ENCODE measurements at places on chromosomes 1 and 21.

DNA sequence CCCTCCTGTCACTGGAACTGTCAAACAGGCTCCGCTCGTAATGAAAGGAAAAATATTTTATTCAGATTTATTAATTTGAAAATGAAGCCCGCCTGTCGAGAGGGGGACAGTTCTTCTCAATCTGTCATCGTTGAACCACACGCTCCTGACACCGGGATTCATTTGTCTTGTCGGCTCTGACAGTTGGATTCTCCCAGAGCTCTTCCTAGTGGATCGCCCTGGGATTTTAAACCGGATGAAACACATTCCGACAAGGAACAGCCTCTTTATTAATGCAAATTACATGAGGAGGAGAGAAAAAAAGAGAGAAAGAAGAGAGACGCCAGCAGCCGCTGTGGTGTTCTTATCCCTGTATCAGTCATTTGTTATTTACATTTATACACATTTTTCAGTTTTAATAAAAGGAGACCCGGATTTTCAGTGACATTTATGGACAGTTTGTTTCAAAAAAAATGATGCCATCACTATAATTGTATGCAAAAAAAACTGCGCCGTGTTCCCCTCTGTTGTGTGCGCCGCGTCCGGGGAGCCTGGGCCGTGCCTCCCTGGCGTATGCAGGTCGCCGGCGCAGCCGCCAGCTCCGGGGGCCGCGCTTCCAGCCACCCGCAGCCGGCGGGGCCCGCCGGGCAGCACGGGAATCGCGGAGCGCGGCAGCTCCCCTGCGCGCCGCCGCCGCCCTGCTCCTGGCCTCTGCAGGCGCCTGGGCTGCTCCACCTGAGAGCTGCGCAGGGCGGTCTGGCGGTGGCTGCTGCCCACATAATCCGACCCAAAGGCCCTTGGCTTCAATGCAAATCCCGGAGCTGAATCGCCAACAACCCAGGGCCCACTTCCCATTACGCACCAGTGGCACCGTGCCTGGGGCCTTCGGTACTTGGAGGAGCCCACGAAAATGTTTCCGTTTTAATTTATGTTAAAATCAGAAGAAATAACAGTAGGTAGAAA is 237.9 kb upstream of the PBX1 start:
- DNase-seq, result no peak

DNA sequence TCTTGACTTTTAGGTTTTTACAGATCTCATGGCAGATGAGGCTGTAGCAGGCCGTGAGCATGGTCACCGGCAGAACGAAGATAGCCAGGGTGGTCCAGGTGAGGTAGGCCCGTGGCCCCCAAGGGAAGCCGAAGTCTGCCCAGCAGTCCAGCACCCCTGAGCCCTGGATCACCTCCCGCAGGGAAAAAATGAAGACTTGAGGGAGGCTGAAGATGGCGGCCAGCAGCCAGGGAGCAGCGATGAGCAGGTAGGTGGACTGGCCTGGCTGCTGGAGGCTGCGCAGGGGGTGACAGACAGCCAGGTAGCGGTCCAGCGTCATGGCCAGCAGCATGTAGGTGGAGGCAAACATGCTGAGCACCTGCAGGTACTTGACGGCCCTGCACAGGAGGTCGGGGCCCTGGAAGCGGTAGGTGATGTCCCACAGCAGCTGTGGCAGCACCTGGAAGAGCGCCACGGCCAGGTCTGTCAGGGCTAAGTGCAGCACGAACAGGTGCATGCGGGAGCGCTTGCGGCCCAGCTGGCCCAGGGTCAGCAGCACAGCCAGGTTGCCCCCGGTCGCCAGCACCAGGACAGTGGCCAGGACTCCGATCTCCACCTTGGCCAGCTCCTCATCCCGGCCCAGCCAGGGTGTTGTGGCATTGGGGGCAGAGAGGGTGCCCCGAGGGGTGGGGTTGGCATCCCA is 856 bp downstream of the AVPR1B start:
- DNase-seq, result no peak

DNA sequence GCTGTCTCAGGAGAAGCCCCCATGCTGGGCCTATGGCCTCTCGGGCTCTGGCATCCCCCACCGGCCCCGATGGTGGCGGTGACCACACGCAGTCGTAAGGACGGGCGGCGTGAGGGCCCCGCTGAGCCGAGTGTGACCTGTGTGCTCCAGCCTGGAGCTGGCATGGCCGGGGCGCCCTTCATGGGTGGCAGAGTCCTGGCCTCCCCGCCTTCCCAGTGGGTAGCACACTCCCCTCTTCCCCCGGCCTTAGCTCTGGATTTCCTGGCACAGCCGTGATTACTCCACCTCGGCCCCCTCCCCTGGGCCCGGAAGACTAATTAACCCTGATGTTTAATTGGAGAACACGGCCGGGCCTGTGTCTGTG is 44.6 kb downstream of the SLX9 start:
- DNase-seq, result no peak

DNA sequence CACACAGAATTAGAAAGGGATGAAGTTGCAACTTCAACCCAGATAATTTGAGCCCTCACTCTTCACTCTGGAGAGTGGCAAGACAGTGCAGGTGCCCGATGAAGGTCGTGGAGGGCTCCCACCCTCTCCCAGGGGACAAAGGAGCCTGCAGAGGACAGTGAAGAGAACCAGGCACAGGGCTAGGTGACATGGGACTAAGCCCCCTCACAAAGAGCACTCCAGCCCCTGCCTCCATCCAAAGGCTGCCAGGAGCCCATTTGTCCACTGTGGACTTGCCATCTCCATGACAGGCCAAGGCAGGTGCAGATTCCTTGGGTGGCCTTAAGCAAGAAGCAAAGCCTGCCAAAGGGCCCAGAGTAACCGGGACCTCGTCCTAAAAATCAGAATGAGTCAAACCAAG is 15.1 kb downstream of the ERRFI1 start:
- DNase-seq, result no peak

GRCh38 chr1:12338823-12339222 is 109.0 kb downstream of the VPS13D start:
- DNase-seq, result no peak

DNA sequence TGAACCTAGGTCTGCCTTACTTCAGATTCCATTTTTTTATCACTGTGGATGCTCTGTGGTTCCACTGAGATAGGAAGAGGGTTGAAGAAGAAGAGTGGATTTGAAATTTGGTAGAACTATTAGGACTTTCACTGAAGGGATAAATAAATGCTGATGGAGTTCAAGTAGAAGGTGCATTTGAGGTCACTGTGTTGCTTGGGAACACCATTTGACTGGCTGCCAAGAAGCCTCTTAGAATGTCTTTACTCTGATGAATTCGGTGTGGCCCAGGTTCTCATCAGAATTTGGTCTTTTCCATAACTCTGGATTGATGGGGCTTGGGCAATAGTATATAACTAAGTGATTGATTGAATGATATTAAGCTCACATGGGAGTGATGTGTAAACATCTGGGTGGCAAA is 11.9 kb downstream of the XPR1 start:
- DNase-seq, result no peak

DNA sequence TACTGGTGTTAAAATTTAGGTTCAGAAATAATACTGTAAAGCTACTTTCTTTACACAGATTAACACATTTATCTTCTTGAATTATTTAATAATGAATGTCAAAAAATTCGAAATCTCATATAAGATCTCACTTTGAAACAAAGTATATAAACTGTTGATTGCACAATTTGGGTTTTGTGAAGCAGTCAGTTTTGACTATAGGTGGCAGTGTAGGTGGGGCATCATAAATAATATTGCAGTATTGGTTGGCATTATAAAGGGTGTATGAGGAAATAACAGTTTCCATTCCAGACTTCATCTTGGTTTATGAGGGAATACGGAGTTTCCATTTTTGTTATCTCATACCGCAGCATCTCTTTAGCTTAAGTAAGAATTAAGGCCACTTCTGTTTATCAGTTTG is 49.9 kb downstream of the SUCO start:
- no peak for DNase-seq

DNA sequence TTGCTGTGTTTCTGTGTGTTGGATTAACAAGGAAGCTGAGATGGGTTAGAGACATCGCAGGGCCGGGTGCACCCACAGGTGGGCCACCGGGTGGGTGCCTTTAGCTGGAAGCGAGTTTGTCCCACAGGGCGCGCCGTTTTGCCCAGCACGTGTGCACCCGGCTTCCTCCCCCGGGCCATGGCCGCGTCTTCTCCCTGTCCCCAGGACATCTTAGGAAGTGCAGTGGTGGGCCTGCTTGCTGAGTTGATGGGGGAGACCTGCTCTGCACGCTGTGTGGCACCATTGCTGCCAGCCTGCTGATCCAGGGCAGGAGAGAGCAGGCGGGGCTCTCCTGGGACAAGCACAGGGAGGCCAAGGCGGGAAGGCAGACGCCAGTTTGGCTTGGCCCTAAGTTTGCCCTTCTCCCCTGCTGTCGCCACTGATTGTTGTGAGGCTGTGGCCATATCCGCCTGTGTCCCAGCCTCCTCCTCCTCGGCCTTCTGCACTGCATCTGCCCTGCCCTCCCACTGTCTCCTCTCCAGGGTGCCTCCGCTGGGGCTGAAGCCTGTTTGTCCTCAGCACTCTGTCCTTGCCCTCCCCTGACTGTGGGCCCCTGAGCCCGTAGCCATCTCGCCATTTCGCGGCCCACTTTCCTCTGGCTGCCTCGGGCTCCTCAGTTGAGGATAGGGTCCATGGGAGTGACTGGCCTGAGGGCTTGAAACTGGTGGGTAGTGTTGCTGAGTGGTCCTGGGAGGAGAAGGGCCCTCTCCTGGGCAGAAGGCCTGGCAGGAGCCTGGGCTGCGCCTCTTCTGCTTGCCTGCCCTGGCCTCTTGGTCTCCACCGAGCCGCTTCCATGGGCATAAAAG is 47.6 kb downstream of the PKNOX1 start:
- DNase-seq, result no peak

GRCh38 chr1:92970990-92971689 is 9.9 kb upstream of the DIPK1A start:
- DNase-seq, result no peak

- peak; percentile 62 for DNase-seq
These were observed 894 bp downstream of the EPB41 start for GRCh38 chr1:28915031-28915895.

DNA sequence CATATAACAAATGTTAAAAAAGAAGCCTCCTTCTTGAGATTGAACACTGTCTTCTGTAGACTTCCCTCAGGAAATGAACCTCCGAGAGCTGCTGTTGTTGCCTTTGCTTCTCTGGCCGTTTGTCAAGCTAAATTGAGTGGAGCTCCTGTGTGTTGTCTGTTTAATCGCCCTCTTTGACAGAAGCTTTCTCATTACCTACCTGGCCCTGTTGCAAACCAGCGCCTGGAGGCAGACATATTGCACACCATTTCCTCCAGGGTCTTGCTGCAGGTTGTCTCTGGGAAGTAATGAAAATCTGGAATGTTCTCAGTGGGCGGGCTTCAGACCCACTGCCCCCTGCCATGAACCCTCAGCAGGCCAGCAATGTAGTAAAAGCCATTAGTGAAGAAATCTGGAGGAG is 83.3 kb downstream of the GABPA start:
- DNase-seq, result no peak

- no peak for DNase-seq
These were observed 16.3 kb downstream of the ARHGEF16 start for GRCh38 chr1:3470650-3471355.

GRCh38 chr1:206470692-206471414 is 577 bp downstream of the IKBKE start:
- DNase-seq, result peak; percentile 70

DNA sequence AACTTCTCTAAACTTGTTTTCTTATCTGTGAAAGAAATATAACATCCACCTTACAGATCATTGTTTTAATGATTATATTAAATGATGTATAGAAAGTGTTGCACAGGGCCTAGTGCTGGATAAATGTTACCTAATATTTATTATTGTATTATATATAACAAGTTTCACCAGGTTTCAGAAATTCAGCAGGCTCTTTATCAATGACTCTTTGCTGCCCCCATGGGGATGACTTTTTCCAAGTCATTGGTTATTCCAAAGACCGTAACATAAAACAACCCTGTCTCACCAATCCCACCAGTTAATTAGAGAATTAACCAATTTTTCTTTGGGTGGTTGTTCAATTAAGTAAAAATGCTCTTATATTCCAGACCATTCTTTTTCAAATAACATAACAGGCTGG is 7.3 kb upstream of the DEDD start:
- peak; percentile 58 for DNase-seq

DNA sequence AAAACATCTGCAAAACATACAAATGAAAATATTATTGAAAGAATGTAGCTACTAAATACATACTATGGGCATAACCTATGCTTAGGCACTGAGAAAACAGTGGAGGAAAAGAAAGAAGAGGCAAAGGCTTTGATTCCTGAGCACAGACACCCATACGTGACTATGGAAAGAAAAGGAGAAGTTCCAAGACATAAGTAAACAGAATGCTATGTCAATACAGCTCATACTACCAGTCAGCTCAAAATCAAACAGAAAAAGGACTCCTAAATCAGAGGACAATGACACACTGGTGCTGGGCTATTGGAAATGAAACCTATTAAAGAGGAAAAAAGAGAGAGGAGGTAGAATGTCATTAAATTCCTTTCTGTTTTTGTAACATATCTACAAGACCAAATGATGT is 225.4 kb downstream of the SMYD3 start:
- no peak for DNase-seq

- DNase-seq, result no peak
These were observed 23.1 kb downstream of the SMG7 start for GRCh38 chr1:183495420-183495819.

DNA sequence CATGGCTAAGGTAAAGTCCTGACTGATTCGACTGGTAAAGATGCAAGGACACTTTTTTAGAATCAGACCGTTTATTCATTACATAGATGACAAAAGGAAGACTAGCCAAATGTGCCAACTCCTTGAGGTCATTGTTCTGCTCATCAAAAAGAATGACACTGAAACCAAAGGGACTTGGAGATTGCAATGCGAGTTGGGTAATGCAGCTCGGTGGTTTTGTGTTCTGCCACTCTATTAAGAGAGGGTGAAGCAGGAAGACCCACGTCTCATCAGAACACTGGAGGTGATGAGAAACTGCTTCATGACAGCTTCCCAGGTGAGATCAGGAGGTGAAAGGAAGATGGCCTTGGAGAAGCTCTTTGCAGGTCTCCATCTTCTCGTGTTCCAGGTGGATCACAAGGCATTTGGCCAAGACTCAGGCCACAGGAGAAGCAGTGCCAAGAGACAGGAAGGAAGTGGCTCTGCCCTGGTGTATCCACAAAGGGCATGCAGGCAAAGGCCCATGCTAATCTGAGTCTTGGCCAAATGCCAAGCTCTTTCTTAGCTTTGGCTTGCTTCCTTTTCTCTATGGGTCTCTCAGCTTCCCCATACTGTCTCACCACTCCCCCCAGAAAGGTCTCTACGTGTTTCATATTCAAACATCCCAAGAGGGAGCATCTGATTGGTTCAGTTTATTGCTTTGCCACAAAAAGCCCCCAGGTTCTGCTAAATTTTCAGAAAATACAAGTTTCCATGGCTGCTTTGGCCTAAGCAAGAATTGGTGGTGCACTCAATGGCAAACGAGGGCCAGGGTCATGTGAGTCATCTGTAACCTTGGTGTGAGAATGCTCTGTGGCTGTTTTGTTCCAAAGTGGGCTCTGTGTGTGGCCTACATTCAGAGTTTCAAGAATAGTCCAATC is 5.7 kb upstream of the CCT8 start:
- DNase-seq, result peak; percentile 36

DNA sequence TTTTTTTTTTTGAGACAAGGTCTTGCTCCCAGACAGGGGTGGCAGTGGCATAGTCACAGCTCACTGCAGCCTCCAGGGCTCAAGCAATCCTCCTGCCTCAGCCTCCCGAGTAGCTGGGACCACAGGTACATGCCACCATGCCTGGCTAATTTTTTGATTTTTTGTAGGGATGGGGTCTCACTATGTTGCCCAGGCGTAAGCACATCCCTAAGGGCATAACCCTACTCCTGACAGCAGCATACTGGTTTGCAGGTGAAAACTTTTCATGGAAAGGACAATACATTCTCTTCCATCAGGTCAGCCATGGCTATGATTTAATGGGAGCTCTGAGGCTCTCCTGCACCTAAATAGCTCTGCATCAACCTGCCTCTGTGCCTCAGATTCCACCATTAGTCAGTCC is 29.4 kb downstream of the UBIAD1 start:
- DNase-seq, result no peak

All from activated CD4-positive, alpha-beta T cell treated with anti-CD3 and anti-CD28 coated beads, Interleukin-2, amount 10 ng/mL, durations not matched to agents 7 days and 5 days (primary cell).